ENCODE measurements at places on chromosomes 2 and 18.
A peak's percentile ranks its signal among the peaks of the same experiment; 100 is the strongest.

- DNase-seq = peak; percentile 50
Measured at GRCh38 chr2:12980817-12981216, 264.1 kb downstream of the TRIB2 start.

- no peak for DNase-seq
Measured at GRCh38 chr2:25337276-25337675, 4.4 kb downstream of the DNMT3A start.

DNA sequence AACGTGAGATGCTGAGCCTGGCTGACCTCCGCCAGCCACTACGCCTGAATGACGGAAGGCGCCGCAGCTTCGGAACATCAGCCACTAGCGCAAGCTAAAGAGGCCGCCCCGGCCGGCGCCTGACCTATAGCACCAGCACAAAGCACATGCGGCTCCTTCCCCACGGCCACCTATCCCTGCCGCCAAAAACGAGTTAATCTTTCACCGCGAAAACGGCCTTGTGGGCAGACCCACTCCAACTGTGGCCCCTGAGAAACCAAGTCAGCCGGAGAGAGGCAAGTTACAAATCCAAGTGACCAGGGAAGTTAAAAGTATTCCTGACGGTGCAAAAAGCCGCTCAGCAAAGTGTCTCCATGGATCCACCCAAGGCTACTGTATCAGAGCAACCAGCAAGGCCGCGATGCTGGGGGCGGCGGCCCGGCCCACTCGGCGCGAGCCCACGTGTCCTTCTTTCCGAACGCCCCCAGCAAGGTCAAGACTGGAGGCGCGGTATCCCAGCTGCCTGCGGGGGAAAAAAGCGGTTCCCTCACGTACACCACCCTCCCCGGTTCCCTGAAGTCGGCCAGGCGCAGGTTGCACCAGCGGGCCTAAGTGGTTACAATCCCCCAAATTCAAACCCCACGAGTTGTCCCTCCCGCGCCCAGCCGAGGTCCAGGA is 575 bp downstream of the HSPD1 start:
- DNase-seq = peak; percentile 84

DNA sequence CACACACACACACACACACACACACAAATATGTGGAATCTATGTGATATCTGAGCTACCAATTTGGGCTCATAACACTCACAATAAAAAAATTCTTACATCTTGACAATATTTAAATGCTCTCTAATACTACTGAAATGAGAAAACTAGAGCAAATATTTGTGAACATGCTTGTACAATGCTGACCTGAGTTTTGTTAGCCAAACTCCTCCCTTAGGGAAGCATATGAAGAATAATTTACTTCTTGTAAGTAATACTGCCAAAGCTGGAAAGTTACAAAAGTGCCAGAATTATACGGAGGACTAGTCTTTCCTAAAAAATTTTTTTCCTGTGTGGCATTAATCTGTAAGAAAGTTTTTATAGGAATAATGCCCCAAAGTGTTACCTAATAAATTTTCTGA is 18.5 kb downstream of the MBD2 start:
- no peak for DNase-seq

DNA sequence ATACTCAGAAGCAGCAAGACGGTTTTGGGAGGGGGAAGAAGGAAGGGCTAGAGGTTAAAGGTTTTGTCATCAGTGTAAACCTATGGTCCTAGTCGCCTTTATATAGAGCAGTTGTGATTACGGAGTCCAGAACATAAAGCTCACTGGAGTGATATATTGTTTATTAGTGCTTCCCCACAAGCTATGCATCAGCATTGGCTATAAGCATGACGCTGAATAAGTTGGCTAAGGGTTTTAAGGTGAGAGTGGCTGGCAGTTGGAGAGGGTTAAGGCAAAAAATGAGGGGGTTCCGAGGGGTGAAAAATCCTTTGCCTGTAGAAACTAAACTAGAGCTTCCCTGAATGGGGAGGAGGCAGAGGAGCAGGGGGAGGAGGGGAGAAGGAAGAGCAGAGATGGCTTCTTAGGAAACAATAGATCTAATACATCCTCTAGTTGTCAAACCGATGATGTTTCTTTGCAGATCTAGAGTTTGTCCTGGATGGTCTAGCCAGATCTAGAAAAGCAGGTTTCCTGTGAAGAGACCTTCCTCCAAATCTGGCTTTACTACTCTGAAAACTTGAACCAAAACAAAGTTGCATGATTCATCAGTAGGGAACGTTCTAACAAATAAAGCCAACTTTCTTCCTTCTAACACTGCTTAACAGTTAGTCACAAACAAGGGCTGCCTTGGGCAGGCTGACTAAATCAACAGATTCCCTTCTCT is 2.5 kb downstream of the KLF7 start:
- no peak for DNase-seq

- no peak for DNase-seq
Measured at GRCh38 chr2:29232041-29232440, 116.8 kb downstream of the CLIP4 start.

GRCh38 chr2:64330281-64331113 is 123.5 kb upstream of the LGALSL start:
- DNase-seq = peak; percentile 95

- no peak for DNase-seq
Measured at GRCh38 chr2:72394541-72395070, 246.9 kb upstream of the CYP26B1 start.

- DNase-seq = no peak
Measured at GRCh38 chr2:215970425-215970824, 42.9 kb downstream of the MREG start.

DNA sequence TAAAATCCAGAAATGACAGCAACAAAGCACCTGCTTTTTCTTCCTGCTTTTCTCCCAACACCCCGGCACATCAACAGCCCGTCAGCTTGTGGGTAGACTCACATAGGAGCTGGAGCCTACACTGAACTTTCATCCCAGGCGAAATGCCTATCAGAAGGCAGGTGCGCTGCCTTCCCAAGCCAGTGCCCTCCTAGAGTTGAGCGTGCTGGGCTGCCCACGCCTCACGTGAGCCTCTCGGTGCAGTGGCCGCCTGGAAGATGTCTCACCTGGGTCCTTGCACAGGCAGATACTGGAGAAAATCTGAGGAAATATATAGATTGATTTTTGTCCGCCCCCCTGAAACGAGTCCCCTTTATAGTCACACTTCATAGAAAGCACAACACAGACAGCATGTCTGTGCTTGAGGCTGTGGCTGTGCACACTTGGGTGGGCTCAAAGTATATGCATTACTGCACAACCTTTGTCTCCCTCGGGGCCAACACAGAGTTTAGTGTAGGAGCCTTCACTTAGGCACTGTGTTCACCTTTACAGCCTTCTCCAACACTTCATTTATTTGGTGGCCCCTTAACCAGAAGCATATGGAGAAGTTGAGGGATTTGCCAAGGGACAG is 112.5 kb downstream of the SMAD7 start:
- no peak for DNase-seq

DNA sequence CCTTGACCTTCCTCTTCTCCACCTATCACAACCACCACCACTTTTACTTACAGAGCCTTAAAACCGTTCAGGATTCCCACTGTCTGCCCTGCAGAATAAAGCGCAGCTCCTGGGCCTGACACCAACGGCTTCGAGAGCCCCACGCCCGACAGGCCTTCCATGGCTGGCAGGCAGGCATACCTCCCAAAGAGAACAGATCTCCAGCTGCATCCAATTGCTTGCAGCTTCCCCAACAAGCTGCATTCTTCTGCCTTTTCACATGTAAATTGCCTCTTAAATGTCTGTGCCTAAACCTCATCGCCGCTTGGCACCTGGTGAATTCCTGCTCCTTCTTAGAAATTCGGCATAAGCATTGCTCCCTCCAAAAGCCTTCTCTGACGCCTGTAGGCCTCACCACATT is 31.5 kb upstream of the FAM124B start:
- DNase-seq = no peak

DNA sequence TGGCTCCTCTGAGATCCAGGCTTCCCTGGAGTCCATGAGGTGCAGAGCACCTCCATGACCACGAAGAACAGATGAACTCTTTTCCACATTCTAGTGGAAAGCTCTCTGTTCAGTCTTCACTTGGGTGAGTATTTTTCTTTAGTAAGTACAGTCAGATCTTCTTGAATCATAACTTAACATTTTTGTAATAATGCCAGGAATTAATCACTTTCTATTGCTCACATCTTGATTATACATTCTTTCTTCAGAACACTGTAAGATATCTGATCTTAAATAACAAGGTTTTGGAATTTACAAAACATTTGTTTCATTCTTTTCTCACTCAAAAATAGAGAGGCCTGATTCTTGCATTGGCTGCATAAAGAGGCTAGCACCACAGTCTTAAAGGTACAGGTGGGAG is 45.4 kb upstream of the RND3 start:
- DNase-seq = no peak

- DNase-seq = no peak
Measured at GRCh38 chr18:58391932-58392323, 237.0 kb downstream of the ALPK2 start.

GRCh38 chr18:76610933-76611749 is 116.1 kb upstream of the ZNF516 start:
- no peak for DNase-seq

GRCh38 chr2:177998996-177999395 is 73.6 kb downstream of the PDE11A start:
- DNase-seq = no peak

DNA sequence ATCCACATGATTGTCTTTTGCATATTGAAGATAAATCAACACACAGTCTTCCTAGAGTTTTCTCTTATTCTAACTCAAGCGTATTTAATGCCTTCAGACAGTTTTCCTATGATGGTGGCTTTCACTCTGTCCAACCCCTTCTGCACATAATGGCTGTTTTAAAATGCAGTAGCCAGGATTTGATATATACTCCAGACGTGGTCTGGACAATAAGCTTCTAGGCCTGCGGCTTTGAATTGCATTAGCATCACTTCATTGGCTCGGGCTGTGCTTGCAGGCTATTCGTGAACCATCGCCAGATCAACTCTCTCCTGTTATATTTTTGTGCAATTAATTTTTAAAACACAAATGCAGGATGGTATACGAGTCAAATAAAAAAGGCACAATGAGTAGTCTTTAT is 235.3 kb downstream of the BCL2 start:
- DNase-seq = no peak
